ENCODE measurements at places on chromosomes 3 and 15.

DNA sequence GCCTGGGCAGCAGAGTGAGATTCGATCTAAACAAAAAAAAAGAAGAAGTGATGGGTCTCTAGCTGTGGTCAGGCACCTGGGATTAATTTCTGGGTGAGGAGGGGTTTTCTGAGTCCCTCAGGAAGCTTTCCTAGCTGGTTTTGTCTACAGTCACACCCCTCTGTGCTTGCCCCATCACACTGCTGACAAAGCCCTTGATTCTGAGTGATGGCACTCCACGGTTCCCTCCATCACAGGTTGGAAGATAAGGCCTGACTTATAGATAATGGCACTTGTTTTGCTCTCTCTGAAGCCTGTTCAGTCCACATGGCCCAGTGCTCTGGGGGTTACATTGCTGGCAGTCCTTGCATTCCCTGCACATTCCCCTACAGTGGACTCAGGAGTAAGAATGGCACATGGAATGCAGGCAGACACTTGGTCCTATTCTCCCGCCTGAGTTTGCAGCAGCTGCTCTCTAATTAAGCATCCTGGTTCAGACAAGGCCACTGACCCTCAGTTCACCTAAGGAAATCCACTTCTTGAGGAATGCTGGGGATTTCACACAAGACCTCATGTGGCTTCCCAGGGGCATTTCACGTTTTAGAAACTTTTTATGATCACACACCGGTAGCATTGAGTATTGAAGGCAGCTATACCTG is 81.0 kb upstream of the NMNAT3 start:
- DNase-seq, result no peak

- no peak for DNase-seq
Measured at GRCh38 chr15:41892621-41893421, 1.0 kb downstream of the SPTBN5 start.

GRCh38 chr15:33152502-33153109 is 41.9 kb downstream of the FMN1 start:
- no peak for DNase-seq

DNA sequence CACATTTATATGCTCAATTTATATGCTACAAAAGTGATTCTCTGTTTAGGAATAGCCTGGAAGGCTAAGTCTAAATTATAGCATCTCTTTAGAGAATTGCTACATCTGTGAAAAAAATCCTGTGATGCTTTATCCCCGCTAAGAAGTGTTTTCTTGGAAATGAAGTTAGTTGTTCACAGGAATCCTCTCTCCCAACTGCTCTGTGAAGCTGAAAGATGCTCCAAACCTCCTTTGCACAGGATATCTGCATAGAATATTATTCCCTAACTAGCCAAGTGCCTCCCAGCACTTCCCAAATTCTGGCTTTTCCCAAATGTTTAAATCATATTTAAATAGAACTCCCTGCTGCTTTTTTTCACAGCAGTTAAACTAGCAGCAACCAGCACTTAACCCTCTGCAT is 132.2 kb downstream of the SRGAP3 start:
- no peak for DNase-seq

DNA sequence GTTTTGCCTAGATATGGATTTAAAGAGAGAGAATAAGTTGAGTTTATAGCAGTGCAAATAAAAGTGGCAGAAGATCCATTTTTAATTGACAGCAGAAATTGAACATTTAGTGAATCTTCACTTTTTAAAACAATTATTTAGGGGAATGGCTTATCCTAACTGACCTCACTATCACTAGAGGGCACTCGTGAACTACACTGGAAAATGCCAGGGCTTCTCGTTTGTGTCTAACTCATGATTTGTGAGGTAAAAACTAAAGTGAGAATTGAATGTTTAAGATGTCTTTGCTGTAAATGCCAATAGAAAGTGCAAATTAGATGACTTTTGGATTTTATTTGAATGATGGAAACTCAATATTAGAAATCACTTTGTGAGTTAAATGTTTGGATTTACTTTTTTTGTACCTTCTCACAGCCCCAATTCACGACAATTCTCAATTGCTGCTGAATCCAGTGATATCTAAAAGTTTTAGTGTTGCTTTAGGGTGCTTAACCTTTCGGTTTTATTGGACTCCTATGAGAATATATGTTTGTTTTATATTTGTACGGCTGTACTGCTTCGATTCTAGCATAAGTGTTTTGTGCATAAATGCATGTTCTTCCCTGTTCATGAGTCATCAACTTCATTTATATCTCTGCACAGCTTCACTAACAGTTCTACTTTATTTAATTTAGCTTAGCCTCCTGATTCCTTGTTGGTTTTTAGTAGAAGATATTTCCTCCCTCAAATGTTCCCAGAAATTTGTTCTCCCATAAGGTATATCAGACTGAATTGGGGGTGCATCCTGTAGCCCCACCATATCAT is 462.1 kb downstream of the MFSD1 start:
- DNase-seq, result no peak

- no peak for DNase-seq
Measured at GRCh38 chr3:183492849-183493179, 62.7 kb downstream of the KLHL6 start.

- DNase-seq, result no peak
Measured at GRCh38 chr3:135752851-135753250, 212.7 kb upstream of the PPP2R3A start.

- DNase-seq, result no peak
Measured at GRCh38 chr15:43429687-43430086, 58.8 kb downstream of the TUBGCP4 start.

GRCh38 chr15:49675041-49675440 is 54.2 kb downstream of the DTWD1 start:
- no peak for DNase-seq

- DNase-seq, result no peak
Measured at GRCh38 chr3:176767385-176767784, 429.9 kb downstream of the TBL1XR1 start.

DNA sequence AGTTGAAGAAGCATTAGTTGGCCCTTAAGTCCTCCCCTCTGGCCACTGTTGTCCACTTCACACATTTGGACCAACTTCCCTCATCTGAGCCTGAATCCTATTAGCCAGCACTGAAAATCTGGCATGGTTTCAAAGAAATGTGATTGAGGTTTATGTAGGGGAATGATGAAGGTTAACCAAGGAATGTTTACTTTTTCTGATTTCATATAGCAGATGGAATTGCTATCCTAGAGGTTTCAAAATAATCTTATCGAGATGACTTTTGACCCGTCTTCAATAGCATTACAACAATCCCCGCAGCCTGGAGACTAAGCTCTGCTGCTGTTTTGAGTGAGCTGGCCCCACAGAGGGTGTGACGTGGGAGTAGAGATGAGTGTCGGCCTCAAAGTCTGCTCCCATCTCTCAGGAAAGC is 200.8 kb upstream of the IL12A start:
- no peak for DNase-seq

GRCh38 chr3:11602886-11603527 is 40.7 kb downstream of the VGLL4 start:
- DNase-seq, result no peak

DNA sequence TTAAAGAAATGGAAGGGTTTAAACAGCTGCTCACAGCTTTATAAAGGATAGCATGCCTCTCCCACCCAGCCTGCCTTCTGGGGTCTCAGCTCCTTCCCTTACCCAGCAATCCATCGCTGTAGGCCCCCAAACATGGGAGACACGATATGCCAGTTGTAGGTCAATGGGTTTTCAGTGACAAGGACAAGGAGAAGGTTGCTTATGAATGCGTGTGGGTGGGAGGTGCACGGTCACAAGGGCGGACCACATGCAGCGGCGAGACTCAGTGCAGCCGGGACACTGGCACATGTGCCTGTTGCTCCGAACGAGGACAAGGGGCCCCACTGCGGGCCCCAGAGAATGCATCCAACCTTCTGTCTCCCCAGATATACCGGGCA is 67.0 kb downstream of the MGLL start:
- DNase-seq, result no peak

DNA sequence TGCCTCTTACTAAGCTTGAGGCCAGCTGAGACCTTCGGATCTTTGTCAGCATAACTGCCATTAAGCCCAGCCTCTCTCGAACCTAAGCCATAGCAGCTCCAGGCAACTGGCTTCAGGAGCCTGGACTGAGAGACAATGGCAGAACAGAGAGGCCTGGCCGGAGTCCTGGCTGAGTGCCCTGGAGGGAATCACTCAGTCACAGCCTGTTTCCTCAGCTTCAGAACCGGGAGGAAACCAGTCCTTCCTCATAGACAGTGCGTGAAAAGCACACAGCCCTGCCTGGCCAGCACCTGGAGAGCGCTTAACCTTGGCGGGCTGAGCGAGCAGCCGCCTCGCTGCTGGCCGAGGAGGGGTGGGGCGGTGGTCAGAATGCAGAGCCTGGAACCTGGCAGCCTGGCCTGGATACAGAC is 21.6 kb downstream of the RNU5B-1 start:
- no peak for DNase-seq

DNA sequence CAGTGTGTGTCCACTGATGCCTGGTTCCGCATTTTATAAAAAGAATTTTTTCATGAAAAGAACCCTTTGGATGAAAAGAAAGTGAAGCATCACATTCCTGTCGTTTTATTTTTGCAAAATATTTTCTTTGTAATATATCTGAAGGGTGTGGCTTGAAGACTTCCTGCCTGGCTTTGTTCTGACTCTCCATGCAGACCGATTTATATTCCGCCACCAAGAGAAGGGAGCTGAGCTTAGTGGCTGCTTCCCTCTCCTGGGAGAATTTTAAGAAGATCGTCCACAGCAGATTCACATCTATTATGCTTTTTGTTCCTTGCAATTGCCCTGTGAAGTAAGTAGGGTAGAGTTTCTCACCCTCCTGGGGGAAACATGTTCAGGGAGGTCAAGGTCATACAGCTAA is 45.2 kb upstream of the UMPS start:
- DNase-seq, result no peak

- DNase-seq, result no peak
Measured at GRCh38 chr15:38186507-38186906, 66.1 kb upstream of the SPRED1 start.

DNA sequence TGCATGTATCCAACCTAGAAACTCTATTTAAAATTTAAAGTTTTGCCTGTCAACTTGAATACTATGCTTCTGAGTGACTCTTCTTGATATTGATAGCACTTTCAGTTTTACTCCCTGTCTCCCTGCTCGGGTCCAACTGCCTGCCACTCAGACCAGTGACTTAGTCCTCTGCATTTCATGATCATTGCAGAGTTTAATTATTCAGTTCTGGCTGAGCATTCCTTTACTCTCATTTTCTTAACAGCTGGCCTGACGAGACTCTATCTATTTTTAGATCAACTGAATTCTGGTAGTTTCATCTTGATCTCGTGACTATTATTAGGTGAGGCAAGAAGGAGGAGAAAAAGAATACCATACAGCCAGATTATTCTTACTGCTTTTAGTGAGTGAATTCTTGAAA is 617.4 kb downstream of the SI start:
- no peak for DNase-seq

- DNase-seq, result no peak
Measured at GRCh38 chr15:67183443-67184169, 70.9 kb downstream of the AAGAB start.

GRCh38 chr3:189967254-189967865 is 153.3 kb downstream of the P3H2 start:
- no peak for DNase-seq

DNA sequence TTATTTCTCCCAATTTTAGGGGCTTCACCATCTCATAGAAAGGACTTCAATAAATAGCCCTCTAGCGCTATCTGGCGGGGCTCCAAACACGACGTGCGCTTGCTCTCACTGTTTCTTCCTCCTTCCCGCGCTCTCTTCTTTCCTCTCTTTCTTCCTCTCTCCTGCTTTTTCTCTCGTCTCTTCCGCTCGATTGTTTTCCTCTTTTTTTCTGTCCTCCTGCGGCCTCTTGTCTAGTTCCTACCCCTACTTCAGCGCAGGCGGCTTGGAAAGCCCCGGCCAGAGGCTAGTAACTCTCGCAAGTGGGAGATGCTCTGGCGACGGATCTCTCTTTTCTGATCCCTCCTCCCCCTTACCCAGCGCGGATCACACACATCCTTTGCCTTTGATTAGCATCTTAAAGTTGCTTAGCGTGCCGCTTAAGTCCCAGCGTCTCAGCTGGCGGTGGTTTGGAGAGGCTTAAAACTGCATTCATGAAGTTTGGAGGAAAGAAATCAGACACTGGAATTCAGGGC is 6.2 kb upstream of the MEIS2 start:
- no peak for DNase-seq

DNA sequence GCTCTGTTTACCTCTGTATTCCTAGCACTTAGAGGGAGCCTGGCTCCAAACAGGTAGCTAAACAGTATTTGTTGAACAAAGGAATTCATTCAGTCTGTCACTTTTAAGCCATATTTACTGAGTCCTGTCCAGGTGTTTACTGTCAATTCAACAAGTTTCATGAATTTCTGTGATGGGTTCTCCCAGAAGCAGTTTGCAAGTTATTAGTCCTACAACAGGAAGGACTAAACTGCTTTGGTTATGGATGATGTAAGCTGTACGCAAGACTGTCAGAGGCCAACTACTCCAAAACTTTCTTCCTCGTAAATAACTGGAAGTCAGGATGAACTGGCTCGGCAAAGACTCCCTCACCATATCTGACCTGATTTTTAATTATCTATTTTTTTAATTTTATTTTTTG is 25.1 kb downstream of the STIMATE start:
- DNase-seq, result no peak

GRCh38 chr3:99186016-99186415 is 284.5 kb upstream of the DCBLD2 start:
- no peak for DNase-seq

DNA sequence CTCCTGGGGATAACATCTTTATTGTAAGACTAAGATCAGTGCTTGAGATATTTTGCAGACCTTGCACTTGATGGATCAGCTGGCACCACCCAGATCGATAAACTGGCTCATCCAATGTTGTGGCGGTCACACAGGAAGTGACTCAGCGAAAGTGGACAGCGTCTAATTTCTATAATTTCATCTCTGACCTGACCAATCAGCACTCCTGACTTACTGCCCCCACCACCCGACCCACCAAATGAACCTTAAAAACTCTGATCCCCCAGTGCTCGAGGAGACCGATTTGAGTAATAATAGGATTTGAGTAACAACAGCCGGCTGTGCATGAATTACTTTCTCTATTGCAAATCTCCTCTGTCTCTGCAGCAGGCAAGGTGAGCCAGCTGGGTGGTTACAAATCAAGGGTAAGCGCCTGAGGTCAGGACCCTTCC is 62.7 kb upstream of the RNU6-1 start:
- DNase-seq, result no peak
